Activated T-cell treated with anti-CD3 and anti-CD28 coated beads, Interleukin-2, amount 50 U/mL, for 4 hours (primary cell): ENCODE measurements at places on chromosomes 1 and 21. TPM values are rescaled to one million over a fixed set of nuclear protein-coding genes. Genes with fewer than 3 reads are reported as not detected.

DNA sequence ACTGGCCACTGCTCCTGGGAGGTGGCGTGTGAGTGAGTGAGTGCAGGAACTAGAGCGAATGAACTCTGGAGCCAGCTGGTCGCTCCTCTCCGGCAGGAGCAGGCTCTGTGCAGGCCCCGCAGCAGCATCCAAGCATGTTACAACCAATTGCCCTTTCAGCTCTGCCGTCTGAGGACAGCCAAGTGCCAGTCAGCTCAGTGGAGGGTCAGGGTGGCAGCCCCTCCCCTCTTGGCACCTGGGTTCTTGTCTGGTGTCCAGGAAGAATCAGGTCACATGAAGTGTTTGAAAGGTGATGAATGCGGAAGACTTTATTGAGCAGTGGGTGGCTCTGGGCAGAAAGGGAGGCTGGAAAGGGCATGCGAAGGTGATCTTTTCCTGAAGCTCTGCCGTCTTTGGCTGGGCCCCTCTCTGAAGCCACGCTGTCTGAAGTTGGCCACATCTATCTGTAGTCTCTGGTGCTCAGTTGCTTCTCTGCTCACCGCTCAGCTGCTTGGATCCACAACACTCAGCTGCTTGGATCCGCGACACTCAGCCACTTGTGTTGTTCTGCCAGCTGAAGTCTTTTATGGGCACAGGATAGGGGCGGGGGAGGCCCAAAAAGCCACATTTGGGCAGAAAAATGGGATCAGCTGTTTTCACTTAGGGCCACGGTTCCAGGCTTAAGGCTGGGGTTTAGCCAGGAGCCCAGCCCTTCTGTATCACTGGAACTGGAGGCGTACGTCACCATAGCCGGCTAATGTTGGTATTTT, 139.8 kb downstream of the ADSS2 start:
- no peak for DNase-seq

DNA sequence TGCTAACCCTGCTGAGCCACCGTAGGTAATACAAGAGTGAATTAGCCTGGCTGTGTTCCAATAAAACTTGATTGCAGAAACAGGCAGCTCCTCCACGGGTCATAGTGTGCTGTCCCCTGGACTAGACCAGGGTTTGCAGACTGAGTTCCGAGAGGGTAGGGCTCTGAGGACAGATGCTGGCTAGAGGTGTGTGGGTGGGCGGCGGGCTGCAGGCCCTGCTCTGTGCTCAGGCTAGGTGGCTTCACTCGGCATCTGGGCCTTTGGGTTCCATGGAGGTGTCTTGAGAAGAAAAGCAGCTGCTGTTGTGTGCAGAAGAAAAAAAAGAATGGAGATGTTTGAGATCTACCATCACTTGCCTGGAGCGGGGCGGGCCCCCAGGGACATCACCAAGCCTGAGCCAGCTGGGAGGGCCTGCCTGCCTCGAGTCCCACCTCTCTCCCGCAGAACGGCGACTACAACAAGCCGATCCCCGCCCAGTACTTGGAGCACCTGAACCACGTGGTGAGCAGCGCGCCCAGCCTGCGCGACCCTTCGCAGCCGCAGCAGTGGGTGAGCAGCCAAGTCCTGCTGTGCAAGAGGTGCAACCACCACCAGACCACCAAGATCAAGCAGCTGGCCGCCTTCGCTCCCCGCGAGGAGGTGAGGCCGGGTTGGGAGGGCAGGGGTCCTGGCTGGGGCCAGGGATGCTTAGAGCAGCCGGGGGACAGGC, 7.9 kb downstream of the TMEM201 start:
- no peak for DNase-seq

TFF3 gene
- total RNA-seq = 0.29 TPM

CYP2J2 gene
- 1.1 TPM for total RNA-seq

GRCh38 chr1:230940848-230941247, 37.8 kb downstream of the TTC13 start:
- no peak for DNase-seq
